ENCODE measurements at places on chromosomes 16 and 17. TPM values are rescaled to one million over a fixed set of nuclear protein-coding genes. Genes with fewer than 3 reads are reported as not detected.

DNA sequence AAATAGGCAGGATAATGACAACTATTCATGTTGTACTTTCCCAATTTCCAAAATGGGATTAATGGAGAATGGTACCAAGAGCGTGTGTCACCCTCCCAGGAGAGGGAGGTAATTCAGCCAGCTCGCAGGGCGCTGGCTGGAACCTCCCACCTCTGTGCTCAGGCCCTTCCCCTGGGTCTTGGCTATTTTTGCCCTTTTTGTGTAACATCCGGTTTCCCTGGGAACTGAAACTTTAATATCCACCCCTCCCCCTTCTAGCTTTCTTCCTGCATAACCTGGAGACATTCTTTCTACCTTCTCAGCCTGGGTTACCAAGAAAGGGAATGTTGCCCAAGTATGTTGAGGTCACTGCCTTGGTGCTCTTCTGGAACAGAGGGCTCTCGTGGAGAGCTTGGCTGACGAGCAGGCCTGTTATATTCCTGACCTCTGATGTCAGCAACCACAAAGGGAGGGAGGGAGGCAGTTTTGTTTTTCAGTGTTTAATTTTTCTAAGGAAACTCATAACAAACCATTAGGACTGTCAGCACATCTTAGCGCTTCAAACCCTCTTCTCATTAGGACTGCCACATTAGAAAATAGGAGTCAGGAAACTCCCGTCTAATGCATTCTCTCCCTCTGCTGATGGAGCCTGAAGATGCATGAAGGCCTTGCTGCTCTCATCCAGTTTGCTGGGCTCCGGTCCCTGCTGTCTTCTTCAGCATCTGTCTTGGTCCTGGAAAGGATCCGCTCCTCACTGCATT, 25.6 kb downstream of the ITGB3 start:
- peak overlapping the region; percentile 0 for H3K27ac ChIP-seq
- no peaks in the 10 kb centered on the region for H3K36me3 ChIP-seq
- H3K4me3 ChIP-seq = no peak overlapping the region
- H3K4me1 ChIP-seq = peaks cover 21% of the 10 kb centered on the region
- no peak for DNase-seq
- no peaks in the 10 kb centered on the region for H3K27me3 ChIP-seq

DNA sequence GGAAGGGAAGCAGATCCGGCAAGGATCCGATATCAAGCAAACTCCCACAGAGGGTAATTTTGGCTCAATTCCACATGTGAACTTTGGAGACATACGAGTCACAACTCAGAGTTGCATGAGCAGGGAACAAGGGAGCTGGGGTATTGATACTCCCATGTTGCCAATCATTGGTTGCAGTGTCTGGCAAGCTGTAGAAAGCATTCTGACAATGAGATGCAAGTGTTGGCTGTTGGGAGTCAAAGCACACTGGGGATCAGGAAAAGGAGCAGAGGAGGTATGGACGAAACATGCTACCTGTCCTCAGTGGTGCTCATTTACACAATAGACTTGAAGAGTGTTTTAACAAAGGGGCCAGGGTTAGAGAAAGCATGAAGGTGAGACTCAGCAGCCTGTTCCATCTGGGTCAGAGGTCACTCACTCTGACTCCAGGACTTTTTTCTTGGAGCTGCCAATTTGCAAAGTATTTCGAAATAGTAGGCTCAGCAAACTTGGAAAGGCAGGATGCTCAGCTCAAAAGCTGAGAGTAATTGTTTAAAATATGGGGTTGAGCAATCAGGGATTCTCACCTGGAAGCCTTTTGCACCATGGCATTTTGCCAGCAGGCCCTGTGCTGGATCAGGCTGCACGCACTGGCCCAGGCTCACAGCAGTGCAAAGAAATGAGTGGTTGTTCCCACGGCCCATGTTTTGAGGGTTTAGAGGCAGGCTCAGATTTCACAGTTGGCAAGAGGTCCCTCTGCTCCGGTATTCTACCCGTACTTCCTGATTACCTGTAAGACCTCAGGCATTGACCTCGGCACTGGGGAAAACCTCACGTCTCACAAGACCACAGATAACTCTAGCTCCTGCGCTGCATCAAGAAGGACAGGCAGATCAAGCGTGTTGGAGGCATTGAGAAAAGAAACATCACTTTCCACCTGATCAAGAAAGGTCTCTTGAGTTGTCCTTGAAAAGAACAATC, 17.6 kb upstream of the NKD1 start:
- H3K27ac ChIP-seq = no peak overlapping the region
- H3K4me3 ChIP-seq = no peak overlapping the region
- H3K4me1 ChIP-seq = no peaks in the 10 kb centered on the region
- H3K27me3 ChIP-seq = no peaks in the 10 kb centered on the region
- peak; percentile 84 for DNase-seq

DNA sequence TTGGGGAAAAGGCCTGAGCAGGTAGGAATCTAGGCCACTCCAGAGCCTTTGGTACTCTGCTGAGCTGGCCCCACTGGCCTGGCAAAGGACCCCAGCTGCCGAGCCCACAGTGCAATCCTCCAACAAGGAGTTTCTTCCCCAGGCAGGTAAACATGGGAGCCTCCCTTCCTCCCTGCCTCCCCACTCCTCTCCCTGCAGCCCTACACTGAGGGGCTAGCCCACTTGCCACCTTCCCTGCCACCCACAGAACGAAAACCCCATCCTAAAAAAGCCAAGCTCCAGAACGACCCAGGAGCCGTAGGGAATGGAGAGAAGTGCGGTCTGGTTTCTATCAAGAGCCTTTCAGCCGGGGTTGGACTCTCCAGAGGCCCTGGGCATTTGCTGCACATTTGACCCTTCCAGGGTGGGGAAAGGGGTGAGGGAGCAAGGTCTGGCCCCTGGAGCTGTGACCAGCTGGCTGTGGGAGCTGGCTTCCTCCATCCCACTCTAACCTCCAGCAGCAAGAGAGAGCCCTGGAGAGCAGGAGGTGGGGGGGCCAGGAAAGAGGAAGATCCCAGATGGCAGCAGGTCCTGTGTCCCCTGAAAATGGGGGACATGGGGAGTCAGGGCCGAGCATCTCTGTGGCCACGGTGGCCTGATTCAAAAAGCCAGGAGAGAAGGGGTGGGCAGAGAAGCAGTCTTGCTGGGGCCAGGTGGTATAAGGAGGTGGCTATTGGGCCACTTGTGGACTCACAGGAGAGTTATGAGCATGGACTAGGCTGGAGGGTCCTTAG, 1.3 kb downstream of the HID1 start:
- H3K27me3 ChIP-seq = no peaks in the 10 kb centered on the region
- peaks cover 11% of the 10 kb centered on the region for H3K4me1 ChIP-seq
- peak overlapping the region; percentile 85 for H3K27ac ChIP-seq
- H3K36me3 ChIP-seq = no peaks in the 10 kb centered on the region
- H3K4me3 ChIP-seq = peak overlapping the region; percentile 81

GRCh38 chr17:40659911-40660310, 5.1 kb downstream of the KRT222 start:
- no peaks in the 10 kb centered on the region for H3K36me3 ChIP-seq
- DNase-seq = no peak
- no peaks in the 10 kb centered on the region for H3K27me3 ChIP-seq
- peaks cover 4% of the 10 kb centered on the region for H3K4me1 ChIP-seq
- no peak overlapping the region for H3K27ac ChIP-seq
- no peak overlapping the region for H3K4me3 ChIP-seq

GRCh38 chr17:47720754-47721533, 12.1 kb upstream of the TBX21 start:
- H3K36me3 ChIP-seq = no peaks in the 10 kb centered on the region
- H3K4me1 ChIP-seq = no peaks in the 10 kb centered on the region
- H3K4me3 ChIP-seq = no peak overlapping the region
- no peak overlapping the region for H3K27ac ChIP-seq
- no peak for DNase-seq

Gene NGFR
- 1.1 TPM for total RNA-seq

Gene GAS7
- total RNA-seq = 22.9 TPM

Gene NPIPA7
- total RNA-seq = 1.6 TPM

Gene NKD1
- 5.8 TPM for total RNA-seq

Data from pancreas (tissue), 10 donors.